Ascending aorta (tissue), 2 donors: ENCODE measurements at places on chromosomes 7 and 10.

- no peak for DNase-seq
- H3K4me3 ChIP-seq: no peak overlapping the region
- no peaks in the 10 kb centered on the region for H3K27me3 ChIP-seq
- no peaks in the 10 kb centered on the region for H3K4me1 ChIP-seq
- H3K27ac ChIP-seq: no peak overlapping the region
- no peaks in the 10 kb centered on the region for H3K36me3 ChIP-seq
Measured at GRCh38 chr7:110983822-110984456, 107.0 kb upstream of the LRRN3 start.

DNA sequence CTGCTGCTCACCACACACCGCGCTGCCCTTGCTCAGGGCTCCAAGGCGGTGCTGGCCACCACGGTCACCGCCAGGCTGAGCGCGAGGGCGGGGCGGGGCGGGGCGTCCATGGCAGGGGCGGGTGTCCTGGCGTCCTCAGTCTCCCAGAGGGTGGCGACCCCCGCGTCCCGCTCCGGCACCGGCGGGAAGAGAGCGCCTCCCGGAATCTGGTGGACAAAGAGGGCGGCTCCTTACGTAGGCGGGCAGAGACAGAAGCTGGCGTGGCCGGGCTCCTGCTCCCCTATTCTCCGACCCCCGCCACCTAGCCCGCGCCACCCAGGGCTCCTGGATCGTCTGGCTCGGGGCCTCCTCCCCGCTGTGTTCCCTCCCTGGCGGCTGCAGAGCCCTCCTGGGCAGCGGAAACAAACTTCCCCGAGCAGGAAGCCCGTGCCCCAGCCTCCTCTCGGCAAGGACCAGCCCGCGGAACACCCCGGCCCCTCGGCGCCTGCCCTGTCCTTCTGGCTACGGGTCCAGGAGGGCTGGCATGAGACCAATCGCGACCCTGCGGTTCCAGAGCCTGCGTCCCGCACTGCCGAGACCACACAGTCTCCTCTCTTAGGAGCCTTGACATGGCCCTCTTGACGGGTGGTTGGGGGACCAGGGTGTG is 133.8 kb upstream of the ZNF92 start:
- DNase-seq: no peak
- no peaks in the 10 kb centered on the region for H3K36me3 ChIP-seq
- H3K4me1 ChIP-seq: no peaks in the 10 kb centered on the region

DNA sequence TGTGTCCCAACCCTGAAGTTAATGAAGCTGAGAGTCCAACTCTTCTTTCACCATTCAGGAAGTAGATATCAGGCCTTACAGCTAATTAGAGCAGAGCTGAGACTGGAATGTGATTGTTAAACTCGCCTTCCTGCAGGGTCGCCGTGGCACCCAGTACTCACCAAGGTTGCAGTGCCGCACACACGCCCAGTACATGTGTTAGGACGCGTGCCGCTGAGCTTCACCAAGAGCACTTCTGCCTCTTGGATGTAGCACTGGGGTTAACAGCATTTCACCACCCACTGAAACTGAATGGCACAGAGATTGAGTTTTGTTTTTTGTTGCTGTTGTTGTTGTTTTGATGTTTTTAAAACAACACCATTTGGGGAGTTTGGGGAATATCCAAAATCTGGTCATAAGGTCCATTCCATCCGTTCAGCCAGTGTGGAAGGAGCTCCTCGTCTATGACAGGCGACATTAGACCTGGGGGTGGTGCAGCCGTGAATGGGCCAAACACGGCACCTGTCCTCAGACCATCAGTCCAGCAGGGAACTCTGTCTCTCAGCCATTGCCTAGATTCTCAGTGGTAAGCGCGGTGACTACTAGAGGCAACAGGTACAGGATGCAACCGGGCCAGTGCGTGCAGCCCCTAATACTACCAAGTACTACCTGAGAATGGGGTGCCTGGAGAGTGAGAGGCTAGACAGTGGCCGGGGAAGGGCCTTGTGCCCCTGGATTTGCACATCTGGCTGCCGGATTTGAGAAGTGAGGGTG is 21.9 kb downstream of the WIPI2 start:
- no peak overlapping the region for H3K27ac ChIP-seq
- no peak for DNase-seq
- no peaks in the 10 kb centered on the region for H3K4me1 ChIP-seq
- H3K36me3 ChIP-seq: peaks cover 65% of the 10 kb centered on the region

DNA sequence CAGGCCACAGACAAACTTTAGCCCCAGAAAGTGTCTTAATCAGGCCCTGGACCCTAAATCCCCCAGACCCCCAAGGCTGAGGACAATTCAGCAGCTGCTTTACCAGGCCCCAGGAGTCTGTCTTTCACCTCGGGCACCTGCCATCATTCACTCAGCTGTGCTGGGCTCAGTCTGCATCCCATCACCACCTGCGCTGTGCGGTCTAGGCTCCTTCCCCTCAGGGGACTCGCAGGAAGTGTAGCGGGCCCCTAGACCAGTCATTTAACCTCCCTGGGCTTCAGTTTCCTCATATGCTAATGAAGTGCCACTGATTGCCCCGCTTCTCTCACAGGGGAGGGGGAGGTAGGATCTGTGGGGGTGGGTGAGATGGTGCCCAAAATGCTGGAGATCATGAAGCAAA is 76.4 kb upstream of the ZMIZ1 start:
- no peak for DNase-seq
- no peaks in the 10 kb centered on the region for H3K4me1 ChIP-seq
- H3K36me3 ChIP-seq: no peaks in the 10 kb centered on the region
- H3K27me3 ChIP-seq: no peaks in the 10 kb centered on the region
- no peak overlapping the region for H3K27ac ChIP-seq

DNA sequence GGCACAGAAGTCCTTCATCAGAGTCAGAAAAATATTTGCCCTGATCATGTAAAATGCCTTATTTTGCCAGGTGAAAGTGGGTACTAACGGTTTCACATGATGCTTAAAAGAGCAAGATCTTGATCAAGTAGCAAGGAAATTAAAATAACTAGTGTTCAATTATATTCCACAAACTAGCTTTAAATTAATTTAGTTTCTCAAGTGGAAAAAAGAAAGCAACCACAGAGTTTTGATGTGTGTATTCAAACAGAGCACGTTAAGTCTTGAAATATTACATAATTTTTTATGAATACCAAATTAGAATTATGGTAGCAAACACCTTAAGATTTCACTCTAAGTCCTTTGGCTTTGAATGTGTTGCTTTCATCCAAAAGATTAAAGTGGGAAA is 47.3 kb downstream of the PIP4K2A start:
- H3K36me3 ChIP-seq: no peaks in the 10 kb centered on the region
- H3K4me1 ChIP-seq: peaks cover 18% of the 10 kb centered on the region
- DNase-seq: no peak
- H3K27ac ChIP-seq: no peak overlapping the region
- no peak overlapping the region for H3K4me3 ChIP-seq

DNA sequence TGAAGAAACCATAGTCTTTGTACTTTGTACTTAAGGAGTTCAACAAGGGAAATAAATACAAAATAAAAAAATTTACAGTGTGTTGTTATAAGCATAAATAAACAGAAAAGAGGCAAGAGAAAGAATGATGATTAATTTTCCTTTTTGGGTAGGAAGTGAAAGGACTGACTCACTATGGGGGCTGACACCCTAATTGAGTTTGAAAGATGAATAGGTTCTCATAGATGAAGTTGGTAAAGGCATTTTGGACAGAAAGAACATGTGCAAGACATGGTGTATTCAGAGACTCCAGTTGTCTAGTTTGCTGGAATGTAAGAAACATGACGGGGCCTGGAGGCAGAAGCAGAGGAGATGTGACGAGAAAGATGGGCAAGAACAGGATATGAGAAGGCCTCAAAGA is 83.7 kb downstream of the VPS50 start:
- H3K4me1 ChIP-seq: no peaks in the 10 kb centered on the region
- no peak overlapping the region for H3K4me3 ChIP-seq
- H3K27me3 ChIP-seq: no peaks in the 10 kb centered on the region
- no peak overlapping the region for H3K27ac ChIP-seq
- no peaks in the 10 kb centered on the region for H3K36me3 ChIP-seq

DNA sequence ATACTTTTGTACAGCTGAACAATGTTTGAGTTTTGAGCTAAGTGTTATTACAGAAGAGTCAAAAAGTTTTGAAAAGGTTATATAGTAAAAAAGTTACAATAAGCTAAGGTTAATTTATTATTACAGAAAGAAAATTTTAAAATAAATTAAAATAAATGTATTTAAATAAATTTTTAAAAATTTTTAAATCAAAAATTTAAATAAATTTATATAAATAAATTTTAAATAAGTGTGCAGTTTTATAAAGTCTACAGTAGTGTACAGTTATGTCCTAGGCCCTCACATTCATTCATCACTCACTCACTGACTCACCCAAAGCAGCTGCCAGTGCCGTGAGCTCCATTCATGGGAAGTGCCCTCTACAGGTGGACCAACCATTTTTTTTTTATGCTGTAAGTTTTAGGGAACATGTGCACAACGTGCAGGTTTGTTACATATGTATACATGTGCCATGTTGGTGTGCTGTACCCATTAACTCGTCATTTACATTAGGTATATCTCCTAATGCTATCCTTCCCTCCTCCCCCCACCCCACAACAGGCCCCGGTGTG is 462.9 kb upstream of the ZMIZ1 start:
- H3K4me3 ChIP-seq: no peak overlapping the region
- H3K27me3 ChIP-seq: no peaks in the 10 kb centered on the region
- no peak for DNase-seq

GRCh38 chr7:133869556-133869955 is 257.6 kb upstream of the LRGUK start:
- H3K36me3 ChIP-seq: no peaks in the 10 kb centered on the region
- H3K4me1 ChIP-seq: no peaks in the 10 kb centered on the region
- H3K27me3 ChIP-seq: no peaks in the 10 kb centered on the region
- no peak overlapping the region for H3K27ac ChIP-seq

GRCh38 chr10:45514291-45515270 is 140.6 kb downstream of the ALOX5 start:
- no peaks in the 10 kb centered on the region for H3K4me1 ChIP-seq
- H3K27me3 ChIP-seq: no peaks in the 10 kb centered on the region
- H3K36me3 ChIP-seq: no peaks in the 10 kb centered on the region
- no peak for DNase-seq

DNA sequence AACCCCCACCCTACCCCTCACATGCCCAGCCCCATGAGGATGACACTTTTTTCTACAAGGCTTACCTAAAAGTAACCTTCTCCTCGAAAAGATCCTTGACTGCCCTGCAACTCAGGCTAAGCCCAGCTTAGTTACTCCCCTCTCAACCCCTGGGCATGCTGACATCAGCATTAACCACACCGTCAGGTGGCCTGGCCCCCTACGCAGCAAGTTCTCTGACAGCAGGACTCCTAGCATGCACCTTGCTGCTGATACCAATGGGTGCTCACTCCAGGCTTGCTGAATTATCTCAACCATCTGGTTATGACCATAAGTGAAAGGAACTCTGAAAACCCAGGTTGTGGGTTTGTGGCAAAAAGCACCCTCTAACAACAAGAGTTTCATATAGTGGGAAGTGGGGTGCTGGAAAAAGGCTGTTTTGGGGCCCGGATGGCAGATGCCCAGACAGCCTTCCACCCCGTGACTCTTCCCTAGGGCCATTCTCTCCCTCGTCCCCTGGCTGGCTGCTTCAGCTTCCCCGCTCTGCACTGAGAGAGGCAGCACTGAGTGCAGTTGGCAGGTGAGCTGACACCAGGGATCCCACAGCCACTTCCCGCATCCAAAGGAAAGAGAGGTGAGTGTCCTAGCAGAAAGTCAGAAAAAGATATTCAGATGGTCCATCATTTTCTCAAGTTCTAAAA is 518.9 kb downstream of the KCNMA1 start:
- DNase-seq: no peak
- H3K36me3 ChIP-seq: peaks cover 10% of the 10 kb centered on the region
- no peak overlapping the region for H3K27ac ChIP-seq
- no peaks in the 10 kb centered on the region for H3K4me1 ChIP-seq
- no peak overlapping the region for H3K4me3 ChIP-seq

DNA sequence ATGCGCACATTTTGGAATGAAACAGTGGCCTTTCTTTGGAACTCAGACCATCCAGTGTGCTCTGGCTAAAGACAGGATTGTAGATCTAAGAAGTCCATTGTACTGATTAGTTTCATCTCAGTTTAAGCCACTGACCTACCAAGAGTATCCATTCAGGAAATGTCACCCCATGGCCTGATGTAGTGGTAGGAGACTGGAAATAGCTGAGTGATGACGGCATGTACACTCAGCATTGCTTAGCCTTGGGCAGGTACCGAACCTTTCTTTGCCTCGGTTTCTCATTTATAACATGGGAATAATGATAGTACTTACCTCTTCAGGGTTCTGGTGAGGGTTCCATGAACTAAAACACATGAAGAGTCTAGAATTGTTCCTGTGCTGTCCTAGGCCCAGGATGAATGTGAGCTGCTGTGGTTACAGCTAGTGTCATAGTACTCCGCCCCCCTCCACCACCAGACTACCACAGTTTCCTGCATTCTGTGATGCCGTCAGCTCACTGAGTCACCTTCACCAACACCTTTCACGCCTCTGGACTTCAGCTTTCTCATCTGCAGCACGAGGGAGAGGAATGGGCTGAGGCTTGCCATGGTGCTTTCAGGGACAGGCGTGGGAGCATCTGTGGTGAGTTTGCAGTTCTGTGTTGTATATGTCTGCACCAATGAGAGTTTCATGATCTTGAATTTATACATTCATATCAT is 484.0 kb upstream of the GALNT17 start:
- H3K4me3 ChIP-seq: no peak overlapping the region
- no peaks in the 10 kb centered on the region for H3K36me3 ChIP-seq
- no peak overlapping the region for H3K27ac ChIP-seq
- H3K27me3 ChIP-seq: no peaks in the 10 kb centered on the region

GRCh38 chr7:139709485-139709884 is 68.3 kb downstream of the HIPK2 start:
- no peaks in the 10 kb centered on the region for H3K4me1 ChIP-seq
- DNase-seq: no peak
- H3K27me3 ChIP-seq: no peaks in the 10 kb centered on the region
- H3K4me3 ChIP-seq: no peak overlapping the region

DNA sequence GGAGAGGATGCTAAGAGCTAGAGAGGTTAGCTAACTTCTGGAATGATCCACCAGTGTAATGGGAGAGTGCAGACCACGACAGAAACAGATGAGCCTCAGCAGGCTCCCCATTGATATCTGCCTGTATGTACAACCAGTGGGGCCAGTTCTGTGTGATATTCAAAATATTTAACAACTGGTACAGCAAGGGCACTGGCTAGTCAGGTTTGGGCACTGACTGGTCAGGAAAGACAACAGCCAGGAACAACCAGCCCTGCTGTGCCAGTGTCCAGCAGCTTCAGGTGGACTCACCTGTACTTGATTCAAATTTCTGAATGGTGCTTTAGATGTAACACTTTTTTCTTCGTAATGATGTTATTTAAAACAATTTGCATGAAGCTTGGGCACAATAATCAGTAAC is 5.9 kb upstream of the TRIL start:
- no peak for DNase-seq
- H3K4me1 ChIP-seq: no peaks in the 10 kb centered on the region
- no peaks in the 10 kb centered on the region for H3K27me3 ChIP-seq
- H3K27ac ChIP-seq: no peak overlapping the region
- H3K36me3 ChIP-seq: no peaks in the 10 kb centered on the region

- DNase-seq: no peak
- no peaks in the 10 kb centered on the region for H3K36me3 ChIP-seq
- no peaks in the 10 kb centered on the region for H3K27me3 ChIP-seq
- no peaks in the 10 kb centered on the region for H3K4me1 ChIP-seq
Measured at GRCh38 chr7:132943645-132944044, 138.2 kb downstream of the CHCHD3 start.
